Neural progenitor cell (in vitro differentiated cells): ENCODE measurements at places on chromosomes 7 and 10.
A peak's percentile ranks its signal among the peaks of the same experiment; 100 is the strongest.

DNA sequence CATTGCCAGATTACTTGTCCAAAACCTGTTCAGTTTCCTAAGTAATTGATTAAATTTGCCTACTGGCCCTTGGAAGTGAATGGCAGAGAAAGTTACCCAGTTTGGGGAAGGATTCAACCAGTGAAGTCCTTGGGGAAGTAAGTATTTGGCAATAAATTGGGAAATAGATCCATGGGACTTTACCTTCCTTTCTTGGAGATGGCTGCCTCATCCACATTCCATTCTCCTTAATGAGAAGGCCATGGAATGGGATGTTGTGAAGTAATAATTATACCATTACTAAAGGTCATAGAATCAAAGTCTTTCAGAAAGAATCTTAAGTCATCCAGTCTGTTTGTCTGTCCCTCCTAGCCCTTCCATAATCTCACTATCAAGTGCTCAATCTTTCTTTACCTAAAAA is 4.5 kb upstream of the COPG2 start:
- no peak for DNase-seq

DNA sequence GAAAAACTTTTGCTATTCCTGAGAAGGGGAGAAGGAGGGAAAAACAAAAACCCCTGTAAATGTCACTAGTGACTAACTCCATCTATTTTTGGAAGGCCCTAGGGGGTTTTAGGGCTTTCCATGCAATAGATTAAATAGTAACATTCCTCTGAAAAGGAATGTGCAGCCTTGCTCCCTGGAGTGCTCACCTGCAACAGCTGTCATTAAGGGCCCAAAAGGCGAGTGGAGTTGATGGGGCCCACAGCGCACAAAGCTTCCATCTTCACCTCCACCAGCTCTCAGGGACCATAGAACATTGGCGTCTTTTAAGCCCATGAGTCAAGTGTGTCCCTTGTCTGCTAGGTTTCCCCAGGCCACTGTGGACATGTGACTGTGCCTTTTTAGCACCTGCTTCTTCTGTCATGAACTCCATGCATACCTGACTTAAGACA is 58.0 kb upstream of the IL6 start:
- no peak for DNase-seq

GRCh38 chr7:2120841-2121830 is 111.6 kb downstream of the MAD1L1 start:
- no peak for DNase-seq

GRCh38 chr10:78875932-78876331 is 192.8 kb upstream of the ZMIZ1 start:
- no peak for DNase-seq

GRCh38 chr7:43781726-43782607 is 23.5 kb downstream of the BLVRA start:
- no peak for DNase-seq

DNA sequence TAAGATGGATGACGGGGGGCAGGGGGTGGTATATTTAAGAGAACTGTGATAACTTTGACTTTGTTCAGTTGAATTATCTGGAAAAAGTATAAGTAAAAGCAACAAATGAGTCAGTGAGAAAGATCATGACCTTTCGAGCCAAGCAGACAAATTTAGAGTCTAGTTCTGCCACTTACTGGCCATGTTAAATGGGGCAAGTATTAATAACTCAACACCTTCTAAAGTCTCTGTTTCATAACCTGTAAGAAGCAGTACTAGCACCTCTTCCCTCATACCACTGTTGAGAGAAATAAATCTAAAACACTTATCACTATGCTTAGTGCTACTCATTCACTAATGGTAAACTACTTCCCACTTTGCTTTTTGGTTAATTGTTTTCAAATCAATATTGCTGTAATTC is 604.4 kb upstream of the LRRN3 start:
- DNase-seq = no peak

DNA sequence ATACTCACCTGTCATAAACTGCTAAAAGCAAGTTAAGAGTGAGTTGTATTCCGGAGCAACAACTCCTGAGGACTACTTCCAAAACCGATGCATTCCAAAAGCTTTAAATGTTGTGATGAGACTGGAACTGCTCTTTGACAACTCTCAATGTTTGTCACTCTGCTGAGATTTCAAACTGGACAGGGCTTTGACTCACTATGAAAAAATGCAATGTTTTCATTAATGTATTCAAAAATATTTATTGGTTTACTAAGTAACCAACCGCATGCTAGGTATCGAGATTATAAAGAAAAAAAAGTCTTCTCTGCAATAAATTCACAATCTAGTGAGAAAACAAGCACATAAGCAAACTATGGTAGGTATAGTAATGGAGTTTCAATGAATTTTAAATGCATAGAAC is 107.9 kb upstream of the GNAI1 start:
- no peak for DNase-seq

DNA sequence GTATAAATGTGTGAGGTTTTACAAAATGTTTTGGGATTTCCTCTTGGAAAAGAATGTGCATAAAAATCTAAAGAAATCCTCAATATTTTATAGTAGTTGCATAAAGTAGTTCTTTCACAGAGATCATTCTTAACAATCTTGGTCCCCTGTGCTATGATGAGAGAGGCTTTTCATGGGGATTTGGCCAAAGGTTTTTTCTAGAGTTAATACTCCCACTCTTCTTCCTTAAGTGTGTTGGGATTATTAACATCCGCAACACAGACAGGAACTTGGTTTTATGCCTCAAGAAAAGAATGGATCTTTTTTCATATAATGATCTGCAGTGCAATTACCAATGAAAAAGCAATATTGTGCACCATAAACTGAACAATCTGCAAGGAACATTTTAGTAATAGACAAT is 71.5 kb downstream of the AGMO start:
- no peak for DNase-seq

GRCh38 chr7:92697414-92697813 is 107.2 kb upstream of the FAM133B start:
- no peak for DNase-seq

DNA sequence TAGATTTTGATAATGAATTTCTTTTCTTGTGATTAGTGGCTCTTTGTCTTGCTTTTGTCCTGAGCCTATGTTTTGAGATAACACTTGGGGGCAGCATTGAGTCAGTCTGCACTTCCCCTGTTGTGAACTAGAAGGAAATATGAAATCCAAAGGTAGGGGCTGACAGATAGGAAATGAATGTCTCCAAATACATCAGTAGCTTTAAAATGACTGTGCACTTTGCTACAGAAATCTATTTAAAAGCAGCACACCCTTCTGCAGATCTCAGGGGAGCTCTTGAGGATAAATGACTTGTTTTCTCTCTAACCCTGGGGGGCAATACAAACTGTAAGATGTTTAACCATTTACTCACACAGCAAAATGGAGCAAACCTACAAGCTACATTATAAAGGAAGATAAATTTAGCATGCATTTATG is 176.0 kb upstream of the MYO3A start:
- DNase-seq = peak; percentile 59

- no peak for DNase-seq
Observed at GRCh38 chr10:6492896-6493295, 87.2 kb downstream of the PRKCQ start.

DNA sequence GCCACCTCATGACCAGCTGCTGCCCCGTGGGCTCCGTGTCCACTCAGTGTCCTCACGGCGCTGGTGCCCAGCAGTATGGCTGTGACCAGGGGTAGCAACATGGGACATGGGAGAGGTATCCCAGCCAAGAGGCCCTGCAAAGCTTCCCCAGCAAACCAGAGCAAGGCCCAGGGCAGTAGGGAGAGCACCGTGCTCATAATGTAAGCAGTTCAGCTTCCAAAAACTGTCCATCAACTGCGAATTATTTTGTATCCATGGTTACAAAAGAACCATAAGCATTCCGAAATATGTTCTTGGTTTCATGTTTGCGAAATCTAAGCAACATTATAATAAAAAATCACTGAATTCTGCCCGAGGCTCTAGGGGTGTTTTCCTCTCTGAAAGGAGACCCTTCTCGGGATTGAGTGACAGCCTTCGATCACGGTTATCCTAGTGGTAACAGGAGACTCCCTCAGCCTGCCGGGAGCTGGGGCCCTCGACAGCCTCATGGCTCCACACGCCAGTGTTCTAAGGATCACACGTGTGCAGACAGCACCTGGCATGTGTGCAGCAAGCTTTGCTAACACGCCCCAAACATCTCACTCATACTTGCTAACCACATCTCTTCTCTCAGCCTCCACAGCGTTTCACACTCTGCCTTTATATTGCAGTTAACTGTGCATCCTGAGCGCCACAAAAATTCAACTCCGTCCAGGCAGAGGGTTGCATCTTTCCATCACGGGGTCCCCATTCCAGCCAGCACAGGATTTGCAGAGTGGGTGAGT is 117.6 kb downstream of the DIP2C start:
- DNase-seq = no peak

DNA sequence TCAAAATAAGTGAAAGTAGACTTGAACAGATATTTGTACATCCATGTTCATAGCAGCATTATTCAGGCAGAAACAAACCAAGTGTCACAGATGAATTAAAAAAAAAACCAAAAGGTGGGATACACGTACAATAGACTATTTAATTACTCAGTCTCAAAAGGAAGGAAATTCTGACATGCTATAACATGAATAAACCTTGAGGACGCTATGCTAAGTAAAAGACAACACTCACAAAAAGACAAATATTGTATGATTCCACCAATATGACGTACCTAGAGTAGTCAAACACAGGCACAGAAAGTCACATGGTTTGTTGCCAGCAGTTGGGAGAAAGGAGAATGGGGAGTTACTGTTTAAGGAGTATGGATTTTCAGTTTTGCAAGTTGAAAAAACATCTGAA is 18.0 kb upstream of the CFAP70 start:
- no peak for DNase-seq

- DNase-seq = no peak
Observed at GRCh38 chr7:17654940-17655339, 285.4 kb downstream of the SNX13 start.

DNA sequence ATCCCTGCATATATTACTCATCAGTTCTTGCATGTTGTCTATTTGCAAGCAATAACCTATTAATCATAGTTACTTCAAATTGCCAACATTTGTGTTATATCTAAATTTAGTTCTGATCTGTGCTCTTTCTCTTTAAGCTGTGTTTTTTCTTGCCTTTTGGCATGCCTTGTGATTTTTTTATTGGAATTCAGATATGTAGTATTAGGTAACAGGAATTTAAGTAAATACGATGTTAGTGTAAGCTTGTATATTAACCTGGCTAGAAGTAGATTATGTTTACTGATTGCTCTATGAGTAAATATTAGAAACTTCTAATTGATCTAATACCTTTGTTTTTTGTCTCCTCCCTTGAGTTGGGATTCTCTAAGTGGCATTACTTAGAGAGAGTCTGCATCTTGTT is 718.9 kb upstream of the POT1 start:
- DNase-seq = no peak

- no peak for DNase-seq
Observed at GRCh38 chr10:27819781-27820531, 74.3 kb upstream of the MKX start.

- DNase-seq = no peak
Observed at GRCh38 chr7:69871213-69871885, 273.1 kb downstream of the AUTS2 start.

GRCh38 chr10:110150981-110151380 is 56.4 kb upstream of the MXI1 start:
- no peak for DNase-seq

DNA sequence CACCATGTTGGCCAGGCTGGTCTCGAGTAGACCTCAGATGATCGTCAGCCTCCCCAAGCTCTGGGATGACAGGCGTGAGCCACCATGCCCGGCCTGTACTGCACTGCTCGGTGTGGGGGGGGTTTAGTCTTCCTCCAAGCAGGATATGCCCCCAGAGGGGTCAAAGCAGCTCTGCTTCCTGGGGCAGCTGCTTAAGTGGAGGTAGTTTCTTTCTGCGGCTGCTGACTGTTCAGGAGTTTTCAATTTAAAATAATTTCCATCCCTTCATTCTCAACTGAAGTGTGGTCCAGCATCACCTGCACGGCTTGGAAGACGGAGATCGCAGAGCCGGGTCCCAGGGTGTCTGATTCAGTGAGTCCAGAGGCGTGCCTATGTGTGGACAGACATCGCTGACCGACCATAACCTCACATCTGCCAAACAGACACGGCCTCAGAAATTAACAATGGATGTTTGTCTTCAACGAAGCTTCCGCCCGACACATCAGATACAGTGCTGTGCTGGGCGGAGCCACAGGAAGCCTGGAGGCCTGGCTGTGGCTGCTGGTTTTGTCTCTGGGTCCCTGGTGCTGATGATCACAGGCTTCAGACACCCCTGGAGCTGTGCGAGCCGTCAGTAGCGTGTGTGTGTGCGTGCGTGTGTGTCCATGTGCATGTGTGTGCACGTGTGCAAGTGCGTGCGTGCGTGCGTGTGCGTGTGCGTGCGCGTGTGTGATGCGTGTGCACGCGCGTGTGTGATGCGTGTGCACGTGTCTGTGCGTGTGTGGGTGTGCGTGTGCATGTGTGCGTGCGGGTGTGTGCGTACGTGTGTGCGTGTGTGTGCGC is 226.5 kb upstream of the PITRM1 start:
- DNase-seq = no peak

- peak; percentile 56 for DNase-seq
Observed at GRCh38 chr10:99234791-99235657, 628 bp downstream of the HPSE2 start.

DNA sequence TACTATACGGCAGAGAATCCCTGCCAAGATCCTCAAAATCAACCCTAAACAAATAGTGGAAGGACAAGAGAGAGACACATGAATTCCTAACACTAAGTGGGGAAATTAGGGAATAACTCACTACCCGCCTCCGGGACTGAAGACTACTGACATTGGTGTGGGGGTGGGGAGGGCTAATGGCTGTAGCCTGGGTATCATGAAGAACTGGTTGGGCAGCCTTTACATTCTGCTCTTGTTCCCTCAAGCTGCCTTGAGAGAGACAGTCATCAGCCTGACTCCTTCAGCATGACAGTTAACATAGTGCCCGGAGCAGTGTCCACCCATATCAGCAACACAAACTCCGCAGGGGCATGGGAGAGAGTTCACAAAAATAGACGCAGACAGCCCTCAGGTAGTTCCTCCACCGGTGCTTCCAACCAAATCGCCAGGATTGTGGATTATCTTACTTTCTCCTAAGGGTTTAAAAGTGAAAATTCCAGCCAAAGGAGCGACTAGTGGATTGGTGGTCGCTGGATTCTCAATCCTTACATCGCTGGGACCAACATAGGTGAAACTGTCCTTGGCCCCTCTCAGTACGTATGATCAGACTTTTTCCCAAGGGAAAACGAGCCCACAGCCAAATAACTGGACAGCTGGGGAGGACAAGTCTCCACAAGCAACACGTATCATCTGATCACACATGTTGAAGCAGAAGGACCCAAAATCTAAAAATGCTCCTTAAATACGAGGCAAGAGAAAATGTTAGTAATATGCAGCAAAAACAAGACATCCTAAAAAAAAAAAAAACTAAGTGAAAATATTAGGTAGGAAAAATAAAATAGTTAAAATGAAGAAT is 22.6 kb downstream of the TMEM254 start:
- no peak for DNase-seq
